ENCODE measurements at places on chromosomes 12 and 14.

DNA sequence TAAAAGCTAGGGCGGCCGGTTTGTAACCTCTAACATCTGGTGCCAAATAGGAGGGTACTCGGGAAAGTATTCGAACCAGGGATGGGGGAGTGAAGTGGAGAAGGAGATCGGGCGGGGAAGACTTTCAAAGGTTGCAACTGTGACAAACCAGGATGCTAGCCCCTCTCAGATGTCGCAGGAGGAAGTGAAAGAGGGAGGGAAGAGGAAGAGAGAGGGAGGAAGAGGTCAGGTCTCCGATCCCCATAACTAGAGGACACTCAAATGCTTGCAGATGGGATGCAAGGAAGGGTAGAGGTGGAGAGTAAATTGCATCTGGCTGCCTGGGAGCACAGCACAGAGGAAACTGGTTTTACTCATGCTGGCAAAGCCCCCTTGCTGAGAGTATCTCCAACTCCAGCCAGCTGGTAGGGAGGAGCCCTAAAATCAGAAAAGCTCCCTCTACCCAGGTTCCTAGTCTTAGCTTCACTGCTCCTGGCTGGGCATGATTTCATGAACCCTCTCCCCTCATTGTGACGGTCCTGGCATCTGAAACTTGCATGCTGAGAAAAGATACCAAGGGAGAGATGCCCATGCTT, 696.7 kb upstream of the TBX3 start:
- no peak for DNase-seq

DNA sequence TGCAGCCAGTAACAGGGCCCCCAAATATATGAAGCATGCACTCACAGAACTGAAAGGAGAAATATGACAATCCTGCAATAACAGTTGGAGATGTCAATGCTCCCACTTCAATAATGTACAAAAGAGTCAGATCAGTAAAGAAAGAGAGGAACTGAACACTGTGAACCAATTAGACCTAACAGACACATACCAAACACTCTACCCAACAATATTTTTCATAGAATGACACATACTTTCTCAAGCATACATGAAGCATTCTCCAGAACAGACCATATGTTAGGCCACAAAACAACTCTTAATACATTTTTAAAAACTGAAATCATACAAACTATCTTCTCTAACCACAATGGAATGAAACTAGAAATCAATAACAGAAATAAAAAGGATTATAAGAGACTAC, 80.2 kb downstream of the ELK3 start:
- DNase-seq, result no peak

DNA sequence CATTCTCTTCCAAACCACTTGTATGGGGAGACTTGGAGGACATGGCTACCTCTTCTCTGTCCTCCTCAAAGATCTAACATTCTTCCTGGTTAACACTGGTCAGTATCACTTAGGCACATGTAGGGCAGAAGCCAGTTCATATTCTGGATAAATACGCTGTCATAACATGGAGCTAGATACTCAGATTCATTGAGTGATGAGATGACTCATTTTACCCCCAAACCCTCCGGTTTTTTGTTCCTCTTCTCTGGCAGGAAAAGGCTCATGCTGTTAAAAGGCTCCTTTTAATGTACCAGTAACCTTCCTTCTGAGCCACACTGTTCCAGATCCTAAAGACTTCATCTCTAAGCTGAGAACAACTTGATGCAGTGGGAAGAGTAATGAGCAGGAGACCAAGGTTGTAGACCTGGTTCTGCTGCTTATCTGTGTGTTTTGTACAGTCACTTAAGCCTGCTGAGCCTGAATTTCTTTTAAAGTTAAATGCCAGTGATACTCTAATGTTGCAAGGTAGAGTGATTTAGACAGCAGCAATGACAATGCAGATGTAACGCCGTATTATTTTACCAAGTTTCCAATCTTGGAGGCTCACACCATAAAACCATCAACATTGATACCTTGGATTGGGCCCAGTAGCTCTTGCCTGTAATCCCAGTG, 57.3 kb upstream of the ELK3 start:
- DNase-seq, result no peak

GRCh38 chr14:80215756-80216581, 4.7 kb upstream of the DIO2 start:
- no peak for DNase-seq

DNA sequence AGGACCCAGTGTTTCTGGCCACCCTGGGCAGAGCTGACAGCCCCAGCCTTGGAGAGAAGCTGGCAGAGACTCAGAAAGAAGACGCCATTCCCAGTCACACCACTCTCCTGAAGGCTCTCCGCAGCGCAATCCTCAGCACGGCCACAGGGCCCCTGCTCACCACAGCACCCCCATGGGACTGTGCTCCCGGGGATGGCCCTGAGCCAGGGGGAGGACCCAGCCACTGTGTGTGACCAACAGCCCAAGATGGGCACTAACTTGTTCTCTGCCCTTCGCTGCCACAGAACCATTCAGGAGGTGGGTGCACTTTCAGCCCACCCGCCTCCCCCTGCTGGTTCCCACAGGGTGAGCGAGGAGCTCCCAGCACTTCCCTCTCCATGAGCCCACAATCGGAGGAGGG, 57.1 kb downstream of the CCNK start:
- no peak for DNase-seq

DNA sequence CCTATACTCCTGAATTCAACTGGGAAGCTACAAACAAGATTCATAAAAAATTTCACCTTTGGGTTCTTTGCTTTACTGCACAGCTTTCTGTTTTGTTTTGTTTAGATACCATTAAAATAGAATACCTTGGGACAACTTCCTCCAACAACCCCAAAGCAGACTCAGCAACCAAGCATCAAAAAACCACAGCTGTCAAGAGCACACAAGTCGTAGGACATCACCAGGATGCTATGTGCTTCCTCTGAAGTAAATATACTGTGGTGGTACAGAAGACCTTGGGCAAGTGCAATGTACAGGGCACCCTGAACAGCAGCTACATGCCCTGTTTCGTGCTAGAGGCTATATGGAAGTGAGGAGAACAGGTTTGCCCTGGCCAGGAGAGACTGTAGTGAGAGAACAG, 359.3 kb downstream of the BCL11B start:
- DNase-seq, result no peak

DNA sequence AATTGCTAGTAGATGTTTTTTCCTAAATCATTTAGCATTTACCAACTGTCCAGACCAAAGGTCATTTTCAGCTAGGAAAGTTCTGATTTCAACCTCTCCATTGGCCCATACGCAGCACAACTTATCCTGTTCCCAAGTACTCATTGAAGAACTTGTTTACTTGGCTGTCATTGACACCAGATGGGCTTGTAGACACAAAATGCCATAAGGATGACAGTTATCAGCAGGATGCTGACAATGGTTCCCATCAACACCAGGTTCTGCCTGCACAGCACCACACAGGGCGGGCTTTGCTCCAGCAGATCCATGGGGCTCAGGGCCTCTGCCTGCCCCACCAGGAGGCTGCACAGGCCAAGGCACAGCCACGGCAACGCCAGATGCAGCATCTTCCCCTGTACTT, 36.5 kb upstream of the TMPRSS12 start:
- DNase-seq, result no peak

All from DMS153 (cell line).